ENCODE measurements at places on chromosomes 16 and 17.

- no peak for DNase-seq
Measured at GRCh38 chr17:79044462-79044861, 20.5 kb downstream of the C1QTNF1 start.

DNA sequence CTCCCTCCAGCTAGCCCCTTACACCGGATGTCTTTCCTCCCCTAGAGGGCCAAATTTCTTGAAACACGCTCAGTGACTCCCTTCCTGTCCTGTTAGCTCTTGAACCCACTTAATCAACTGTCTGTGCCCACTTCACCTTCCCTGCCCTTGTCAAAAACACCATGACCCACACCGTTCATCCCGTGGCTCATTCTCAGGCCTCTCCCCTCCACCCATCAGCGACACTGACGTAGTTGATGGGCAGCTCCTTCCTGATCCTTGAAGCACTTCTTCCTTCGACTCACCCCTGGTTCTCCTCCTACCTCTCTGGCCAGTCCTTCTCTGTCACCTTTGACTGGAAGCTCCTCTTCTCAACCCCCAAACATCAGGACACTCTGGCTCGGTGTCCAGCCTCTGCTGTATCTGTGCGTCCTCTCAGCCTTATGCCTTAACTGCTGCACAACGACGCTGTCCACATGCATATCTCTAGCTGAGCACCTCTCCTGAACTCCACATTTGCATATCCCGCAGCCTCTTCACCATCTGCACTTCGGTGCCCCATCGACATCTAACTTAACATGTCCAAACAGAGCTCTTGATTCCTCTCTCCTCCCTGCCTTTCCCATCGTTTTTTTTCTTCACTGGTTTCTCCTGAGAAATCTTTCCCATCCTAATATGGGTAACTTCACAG, 39.3 kb upstream of the CCDC182 start:
- no peak for DNase-seq

GRCh38 chr17:17220529-17220928, 14.4 kb upstream of the PLD6 start:
- no peak for DNase-seq

GRCh38 chr16:740459-740763, 386 bp downstream of the CIAO3 start:
- no peak for DNase-seq

DNA sequence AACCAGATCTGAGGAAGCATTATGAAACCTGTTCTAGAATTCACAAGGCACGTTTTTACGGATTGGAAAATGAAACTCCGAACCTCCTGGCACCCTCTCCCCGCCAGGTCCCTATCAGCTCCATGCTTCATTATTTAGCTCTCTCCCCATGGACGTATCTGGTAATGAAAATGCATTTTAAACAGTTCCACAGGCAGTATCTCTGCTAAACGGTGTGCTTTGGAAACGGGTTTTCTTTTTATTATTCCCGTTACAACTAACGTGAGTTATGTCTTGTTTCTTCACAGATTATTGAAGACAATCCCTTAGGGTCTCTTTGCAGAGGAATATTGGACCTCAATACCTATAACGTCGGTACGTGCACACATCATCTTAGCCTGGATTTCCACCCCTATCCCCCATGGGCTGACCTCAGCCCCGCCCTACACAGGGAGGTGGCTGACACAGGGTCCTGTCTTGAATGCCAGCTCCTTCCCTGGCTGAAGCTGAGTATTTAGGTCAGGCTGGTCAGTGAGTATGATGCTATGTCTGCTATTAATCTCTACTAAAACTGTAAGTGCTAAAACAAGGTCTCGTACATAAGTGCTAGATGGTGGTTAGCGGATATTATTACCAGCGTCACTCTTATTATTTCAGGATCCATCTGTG, 82.9 kb downstream of the SDR42E1 start:
- DNase-seq, result no peak

DNA sequence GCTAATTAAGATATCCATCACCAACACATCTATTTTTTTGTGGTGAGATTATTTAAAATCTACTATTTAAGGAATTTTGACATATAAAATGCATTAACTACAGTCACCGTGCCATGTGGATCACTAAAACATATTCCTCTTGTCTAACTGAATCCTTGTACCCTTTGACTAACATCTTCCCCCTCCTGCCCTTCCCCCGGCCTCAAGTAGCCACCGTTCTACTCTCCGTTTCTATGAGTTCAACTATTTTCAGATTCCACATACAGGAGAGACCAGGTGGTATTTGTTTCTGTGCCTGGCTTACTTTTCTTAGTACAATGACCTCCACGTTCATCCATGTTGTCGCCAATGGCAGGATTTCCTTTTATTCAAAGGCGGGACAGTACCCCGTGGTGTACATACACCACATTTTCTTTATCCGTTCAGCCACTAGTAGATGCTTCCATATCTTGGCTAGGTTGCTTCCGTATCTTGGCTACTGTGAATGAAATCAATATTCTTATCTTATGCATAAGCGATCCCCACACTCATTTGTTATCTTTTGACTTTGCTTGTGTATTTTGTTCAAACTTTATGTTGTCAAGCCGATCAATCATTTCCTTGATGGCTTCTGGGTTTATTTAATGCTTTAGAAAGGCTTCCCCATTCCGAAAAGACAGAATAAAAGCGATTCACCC, 134.7 kb downstream of the KCNJ12 start:
- no peak for DNase-seq

DNA sequence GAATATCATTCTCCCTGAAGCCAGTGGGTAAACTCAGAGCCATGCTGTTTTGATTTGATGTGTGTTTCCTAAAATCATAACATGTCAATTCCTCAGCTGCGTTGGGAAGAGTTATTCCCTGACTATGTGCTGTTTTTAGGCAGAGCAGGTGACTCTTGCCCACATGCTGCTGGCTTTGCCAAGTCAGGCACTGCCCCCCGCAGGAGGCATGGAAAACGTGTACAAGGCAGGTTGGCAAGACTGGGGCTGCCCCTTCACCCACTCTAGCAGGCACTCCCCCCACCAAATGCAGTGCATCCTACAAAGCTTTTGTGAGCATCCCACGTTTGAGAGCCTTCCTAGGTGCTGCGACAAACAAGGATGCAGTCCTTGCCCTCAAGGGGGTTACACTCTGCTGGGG, 38.3 kb upstream of the NAT9 start:
- no peak for DNase-seq

- no peak for DNase-seq
Measured at GRCh38 chr16:269061-269796, 6.5 kb downstream of the RGS11 start.

DNA sequence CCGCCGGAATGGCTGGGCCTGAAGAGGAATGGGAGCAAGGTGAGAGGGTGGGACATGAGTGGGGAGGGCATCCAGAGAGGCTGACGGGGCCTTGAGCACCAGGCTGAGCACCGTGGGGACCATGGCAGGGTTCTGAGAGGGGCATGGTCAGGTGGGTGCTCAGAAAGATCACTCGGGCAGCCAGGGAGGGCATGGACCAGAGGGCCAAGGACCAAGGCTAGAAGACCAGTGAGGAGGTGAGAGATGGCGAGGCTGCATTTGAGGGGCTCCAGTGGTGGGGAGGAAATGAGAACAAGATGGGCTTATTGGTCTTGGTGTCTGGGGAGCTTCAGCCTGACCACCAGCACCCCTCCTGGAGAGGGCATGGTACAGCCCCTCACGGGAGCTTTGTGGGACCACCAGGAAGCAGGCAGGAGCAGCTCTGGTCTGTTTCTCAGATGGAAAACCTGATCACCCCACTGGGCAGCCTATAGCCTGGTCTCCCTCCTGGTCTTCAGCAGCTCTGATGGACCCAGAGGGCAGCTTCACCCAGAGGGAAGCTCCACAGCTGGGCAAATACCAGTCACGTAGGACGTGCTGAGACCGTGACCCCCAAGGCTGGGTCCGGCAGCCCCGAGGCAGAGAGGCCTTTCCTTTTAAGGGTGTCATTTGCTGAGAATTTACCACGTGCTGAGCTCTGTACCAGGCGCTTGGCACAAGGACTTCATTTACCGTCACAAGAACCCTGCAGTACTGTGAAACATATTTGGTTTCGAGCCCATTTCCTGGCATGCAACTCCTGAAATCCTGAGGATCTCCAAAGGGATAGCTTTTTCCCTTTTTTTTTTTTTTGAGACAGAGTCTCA, 11.4 kb upstream of the NCBP3 start:
- no peak for DNase-seq

DNA sequence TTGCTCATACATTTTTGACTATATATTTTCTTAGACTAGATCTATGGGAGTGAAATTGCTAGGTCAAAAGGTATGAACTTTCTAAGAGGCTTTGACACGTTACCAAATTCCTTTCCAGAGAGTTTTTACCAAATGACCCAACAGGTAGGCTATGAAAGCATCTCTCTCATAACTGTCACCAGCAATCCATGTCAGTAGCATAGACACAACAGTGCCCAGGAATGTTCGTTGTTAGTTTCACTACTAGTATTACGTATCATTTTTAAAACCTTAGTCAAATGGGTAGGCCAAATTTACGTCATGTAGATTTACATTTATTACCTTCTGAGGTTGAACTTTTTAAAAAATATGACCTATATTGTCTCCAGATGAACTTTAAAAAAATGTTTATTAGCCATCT, 66.8 kb downstream of the MARCHF10 start:
- no peak for DNase-seq

- DNase-seq, result peak; percentile 56
Measured at GRCh38 chr16:14232106-14232864, 161.2 kb downstream of the MRTFB start.

All from NCI-H748 treated with DMSO at 0.1 percent for 48 hours (cell line).